NCI-H1417 (cell line): ENCODE measurements at places on chromosomes 1 and 21.

DNA sequence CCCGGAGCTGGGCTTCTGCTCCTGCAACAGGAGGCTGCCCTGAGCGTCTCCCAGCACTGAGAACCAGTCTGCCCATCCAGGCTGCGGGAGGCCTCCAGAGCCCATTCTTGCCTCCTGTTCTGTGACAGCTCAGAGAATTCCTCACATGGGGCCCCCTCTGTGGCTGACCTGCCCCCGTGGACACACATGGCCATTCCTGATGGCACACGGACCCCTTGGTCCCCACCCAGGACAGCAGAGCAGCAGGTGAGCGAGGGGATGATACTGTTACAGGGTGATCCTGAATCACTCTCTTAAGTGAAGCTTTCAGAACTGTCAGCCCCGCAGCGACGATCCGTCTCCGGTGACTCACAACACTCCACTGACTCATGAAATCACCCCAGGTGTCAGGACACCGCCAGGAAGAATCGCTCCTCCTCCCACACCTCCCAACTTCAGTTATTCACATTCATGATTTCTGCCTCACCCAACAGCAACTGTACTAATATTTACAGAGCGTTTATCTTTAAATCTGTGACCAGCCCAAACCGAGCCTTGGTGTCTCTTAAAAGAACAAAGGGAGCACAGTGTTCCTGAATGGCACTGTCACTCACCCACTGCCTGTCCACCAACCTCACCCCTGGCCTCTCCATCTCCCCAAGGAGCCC is 22.5 kb downstream of the CHD5 start:
- peak; percentile 33 for DNase-seq

- DNase-seq = no peak
These were observed 158.1 kb downstream of the ST6GALNAC3 start for GRCh38 chr1:76232666-76233065.

DNA sequence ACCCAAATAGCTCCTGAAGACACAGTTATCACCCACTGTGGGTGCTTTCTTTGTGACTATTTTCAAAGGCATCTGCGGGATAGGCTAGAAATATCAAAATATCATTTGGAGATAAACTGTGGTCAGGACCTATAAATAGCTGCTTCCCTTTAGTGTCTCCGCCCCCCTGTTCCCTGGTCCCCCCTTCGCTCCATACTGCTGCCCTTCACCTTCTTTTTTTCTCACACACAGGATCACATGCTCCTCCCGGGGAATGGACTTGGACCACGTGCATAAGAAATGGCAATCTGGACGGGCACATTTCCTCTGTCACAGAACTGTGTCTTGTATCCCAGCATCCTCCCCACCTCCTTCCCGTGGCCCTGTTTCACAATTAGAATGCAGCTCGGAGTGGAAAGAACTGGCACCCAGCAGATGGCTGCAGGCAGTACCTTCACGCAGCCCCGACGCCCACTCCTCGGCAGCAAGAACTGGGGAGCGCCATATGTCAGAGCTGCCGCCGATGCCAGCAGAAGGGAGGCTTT is 68.8 kb upstream of the SSX2IP start:
- DNase-seq = peak; percentile 50

DNA sequence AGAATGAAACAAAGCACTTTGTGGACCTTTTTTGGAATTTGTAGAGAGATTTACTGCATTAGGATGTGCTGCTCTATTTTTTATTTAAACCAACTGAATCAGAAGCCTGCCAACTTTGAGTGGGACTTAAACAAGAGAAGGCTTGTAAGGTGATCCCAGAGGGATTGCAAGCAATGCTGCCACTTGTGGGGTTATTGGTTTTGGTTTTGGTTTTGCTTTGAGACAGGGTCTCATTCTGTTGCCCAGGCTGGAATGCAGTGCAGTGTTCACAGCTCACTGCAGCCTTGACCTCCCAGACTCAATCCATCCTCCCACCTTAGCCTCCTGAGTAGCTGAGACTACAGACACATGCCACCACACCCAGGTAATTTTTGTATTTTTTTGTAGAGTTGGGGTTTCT is 32.2 kb upstream of the GNG5 start:
- DNase-seq = no peak

GRCh38 chr21:29431178-29431577 is 132.5 kb downstream of the BACH1 start:
- no peak for DNase-seq
